ENCODE measurements at places on chromosomes 13 and 19.

- H3K27me3 ChIP-seq, result no peaks in the 10 kb centered on the region
- DNase-seq, result no peak
- no peak overlapping the region for H3K4me3 ChIP-seq
- H3K36me3 ChIP-seq, result no peaks in the 10 kb centered on the region
- no peak overlapping the region for H3K27ac ChIP-seq
Observed at GRCh38 chr13:102589301-102589822, 7.4 kb upstream of the TPP2 start.

DNA sequence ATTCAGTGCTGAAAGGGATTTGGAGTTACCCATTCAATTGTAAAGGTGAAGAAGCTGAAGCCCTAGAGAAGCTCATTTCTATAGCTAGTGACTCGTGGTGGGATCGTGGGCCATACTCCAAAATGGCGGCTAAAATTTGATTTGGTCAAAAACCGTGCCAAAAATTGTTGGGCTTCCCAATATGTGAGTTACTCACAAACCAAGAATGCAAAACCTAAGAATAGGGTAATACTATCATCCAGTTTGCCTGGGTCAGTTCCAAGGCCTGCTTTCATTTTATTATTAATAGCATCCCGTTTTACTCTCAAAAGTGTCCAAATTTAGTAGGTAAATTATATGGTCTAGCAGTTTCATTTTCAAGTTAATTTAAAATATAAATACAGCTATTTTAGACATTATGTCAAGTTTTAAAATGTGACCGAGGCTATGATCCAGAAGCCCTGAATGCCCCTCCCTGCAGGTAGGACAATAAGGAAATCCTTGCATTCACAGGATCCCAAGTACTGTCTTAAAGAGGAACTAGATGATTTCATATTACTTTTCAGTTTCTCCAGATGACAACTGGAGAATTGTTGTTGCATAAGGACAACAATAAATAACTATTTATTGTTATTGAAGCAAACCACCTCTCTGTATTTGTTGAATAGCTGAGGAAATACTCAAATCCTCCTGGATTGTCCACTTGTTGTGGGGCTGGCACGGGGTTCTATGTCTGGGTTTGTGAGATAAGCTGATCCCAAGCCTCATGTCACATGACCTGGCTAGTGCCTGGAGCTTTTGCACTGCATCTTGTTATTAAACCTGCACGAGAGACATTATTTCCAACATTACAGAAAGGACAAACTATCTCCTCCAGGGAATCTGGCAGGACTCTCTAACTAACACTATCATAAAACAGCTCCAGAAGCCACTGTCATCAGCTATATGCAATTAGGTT, 11.6 kb upstream of the RAP2A start:
- no peaks in the 10 kb centered on the region for H3K4me1 ChIP-seq

- H3K4me3 ChIP-seq, result no peak overlapping the region
- H3K27me3 ChIP-seq, result no peaks in the 10 kb centered on the region
- H3K4me1 ChIP-seq, result no peaks in the 10 kb centered on the region
- no peaks in the 10 kb centered on the region for H3K36me3 ChIP-seq
- DNase-seq, result no peak
Observed at GRCh38 chr13:33471204-33471603, 185.6 kb upstream of the STARD13 start.

DNA sequence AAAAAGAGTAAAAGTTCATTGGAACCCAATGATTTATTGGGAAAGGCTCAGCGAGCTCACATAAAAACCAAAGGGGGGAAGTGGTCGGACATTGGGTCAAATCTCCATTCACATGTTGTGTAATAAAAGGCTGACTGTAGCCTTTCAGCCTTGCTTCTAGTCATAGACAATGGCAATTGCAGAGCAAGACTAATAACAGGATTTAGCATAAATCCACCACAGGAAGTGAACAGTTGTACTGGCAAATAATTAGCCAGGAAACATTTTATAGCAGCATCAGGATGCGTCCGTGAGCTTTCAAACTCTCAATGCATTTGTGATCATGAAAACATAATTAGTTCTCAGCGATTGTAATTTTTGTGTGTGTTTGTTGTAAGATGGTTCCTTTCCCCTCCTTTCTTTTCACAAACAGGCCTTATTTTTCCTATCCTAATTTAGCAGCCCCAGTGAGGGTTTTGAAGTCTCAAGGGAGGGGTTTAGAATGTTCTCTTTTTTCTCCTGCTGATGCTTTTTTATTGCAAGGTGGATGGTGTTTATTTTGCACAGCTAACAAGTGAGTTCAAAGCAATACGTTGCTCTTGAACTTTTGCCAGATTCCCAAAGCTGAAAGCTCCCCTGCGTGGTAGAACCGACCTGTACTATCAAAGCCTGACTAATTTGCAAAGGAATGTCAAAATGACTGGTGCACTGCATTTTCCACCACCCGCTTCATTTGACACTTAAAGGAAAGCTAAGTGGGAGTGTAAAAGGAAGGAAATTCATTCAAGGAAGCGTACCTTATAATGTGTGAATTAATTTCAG, 105.6 kb downstream of the SPRY2 start:
- H3K4me3 ChIP-seq, result no peak overlapping the region
- no peaks in the 10 kb centered on the region for H3K36me3 ChIP-seq
- no peak for DNase-seq
- no peaks in the 10 kb centered on the region for H3K27me3 ChIP-seq

DNA sequence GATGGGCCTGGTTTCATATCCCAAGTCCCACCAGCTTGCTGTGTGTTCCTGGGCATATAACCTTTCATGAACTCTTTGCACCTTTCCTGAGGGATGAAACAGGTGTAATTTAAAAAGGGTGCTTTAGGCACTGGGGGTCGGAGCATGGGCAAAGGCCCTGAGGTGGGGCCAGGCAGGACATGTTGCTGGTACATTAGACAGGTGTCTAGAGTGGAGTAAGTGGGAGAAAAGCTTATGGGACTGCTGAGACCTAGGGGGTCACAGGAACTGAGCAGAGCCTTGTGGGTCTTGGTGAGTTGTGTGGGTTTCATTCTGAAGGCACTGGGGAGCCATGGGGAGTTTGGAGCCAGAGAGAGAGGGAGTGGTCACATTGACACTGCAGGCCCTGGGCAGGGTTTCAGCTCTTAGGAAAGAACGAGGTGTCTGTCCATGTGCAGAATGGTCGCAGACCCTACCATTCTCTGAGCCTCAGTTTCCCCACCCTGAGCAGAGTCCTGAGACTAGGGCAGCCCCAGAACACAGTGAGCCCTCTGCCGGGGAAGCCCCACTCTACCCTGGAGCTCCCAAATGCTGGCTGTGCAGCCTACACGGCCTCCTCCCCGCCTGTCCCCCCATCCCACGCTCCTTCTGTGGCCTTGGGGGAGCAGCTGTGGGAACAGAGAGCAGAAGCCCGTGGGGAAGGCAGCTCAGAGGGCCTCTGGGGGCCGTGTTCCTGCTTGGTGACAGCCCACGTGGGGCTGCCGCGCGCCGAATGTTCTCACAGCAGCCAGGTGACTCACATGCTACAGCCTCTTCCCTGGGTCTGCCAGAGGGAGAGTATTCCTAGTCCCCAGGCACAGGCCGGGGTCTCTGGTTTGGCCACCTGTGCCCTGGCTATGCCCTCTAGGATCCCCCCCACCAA, 7.3 kb upstream of the HOMER3 start:
- no peak overlapping the region for H3K27ac ChIP-seq
- DNase-seq, result no peak
- no peak overlapping the region for H3K4me3 ChIP-seq
- no peaks in the 10 kb centered on the region for H3K27me3 ChIP-seq

DNA sequence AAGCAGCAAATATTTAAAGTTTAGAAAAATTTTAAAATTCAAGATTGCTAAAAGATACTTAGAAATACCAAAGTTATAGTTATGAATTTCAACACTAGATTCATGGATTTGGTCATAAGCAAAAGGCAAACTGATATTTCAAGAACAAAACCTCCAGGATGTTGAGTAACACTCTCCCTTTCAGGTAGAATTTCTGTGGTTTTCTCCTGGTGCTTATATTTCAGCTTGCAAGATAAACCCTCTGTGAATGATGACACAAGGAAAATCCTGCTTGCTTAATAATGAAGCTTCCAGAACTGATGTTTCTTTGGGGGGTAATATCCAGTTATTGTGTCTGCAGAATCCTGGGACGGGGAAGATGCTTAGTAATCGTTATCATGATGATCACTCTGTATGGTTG, 320.3 kb upstream of the EDNRB start:
- H3K4me1 ChIP-seq, result no peaks in the 10 kb centered on the region
- no peak for DNase-seq
- no peak overlapping the region for H3K4me3 ChIP-seq
- H3K36me3 ChIP-seq, result no peaks in the 10 kb centered on the region
- no peaks in the 10 kb centered on the region for H3K27me3 ChIP-seq
- H3K27ac ChIP-seq, result peak overlapping the region; percentile 7

DNA sequence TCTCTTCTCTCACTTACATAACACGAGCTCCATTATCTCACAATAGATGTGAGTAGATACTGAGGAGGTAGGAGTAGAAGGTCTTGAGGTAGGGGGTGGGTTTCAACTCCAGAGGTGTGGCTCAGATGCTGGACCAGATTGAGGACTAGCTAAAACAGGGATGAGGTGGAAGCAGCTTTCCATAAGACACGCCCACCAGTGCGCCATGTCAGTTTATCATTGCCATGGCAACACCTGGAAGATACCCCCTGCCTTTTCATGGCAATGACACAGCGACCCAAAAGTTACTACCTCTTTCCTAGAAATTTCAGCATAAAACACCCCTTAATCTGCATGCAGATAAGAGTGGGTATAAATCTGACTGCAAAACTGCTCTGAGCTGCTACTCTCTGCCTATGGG, 44.1 kb downstream of the KCTD15 start:
- H3K4me1 ChIP-seq, result no peaks in the 10 kb centered on the region

- H3K4me3 ChIP-seq, result no peak overlapping the region
- DNase-seq, result no peak
- no peaks in the 10 kb centered on the region for H3K36me3 ChIP-seq
- no peaks in the 10 kb centered on the region for H3K27me3 ChIP-seq
- no peak overlapping the region for H3K27ac ChIP-seq
- H3K4me1 ChIP-seq, result peaks cover 3% of the 10 kb centered on the region
Observed at GRCh38 chr13:49597043-49597641, 11.8 kb upstream of the RCBTB1 start.

DNA sequence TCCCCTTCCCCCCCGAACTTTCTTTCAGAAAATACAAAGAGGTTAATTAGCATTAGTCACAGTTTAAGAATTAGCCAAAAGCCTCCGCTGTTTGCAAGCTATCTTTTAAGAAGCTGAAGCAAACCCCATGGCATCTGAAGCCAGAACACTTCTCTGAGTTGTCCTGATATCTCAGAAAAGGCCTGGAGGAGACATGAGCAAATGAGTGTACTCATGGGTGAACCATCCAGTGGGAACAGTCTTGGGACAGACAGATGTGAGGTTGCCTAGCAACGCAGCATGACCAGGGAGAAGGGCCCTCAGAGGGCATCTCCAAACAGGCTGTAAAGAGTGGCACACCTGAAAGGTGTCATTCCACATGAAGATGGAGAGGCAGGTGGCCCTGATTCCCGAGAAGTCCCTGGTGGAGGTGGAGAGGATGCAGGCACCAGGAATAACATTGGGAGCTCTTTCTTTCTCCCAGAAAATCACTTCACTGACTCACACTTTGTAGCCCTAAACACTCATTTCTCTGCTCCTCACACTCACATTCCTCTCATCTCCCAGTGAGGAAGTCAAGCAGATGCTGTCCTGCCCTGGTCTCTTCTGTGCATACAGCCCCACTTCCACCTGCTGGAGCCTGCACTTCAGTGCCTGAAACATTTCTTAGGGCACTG, 87.0 kb upstream of the TSHZ3 start:
- H3K27me3 ChIP-seq, result no peaks in the 10 kb centered on the region
- H3K4me3 ChIP-seq, result no peak overlapping the region
- H3K36me3 ChIP-seq, result no peaks in the 10 kb centered on the region
- no peak for DNase-seq
- no peak overlapping the region for H3K27ac ChIP-seq

GRCh38 chr19:29517946-29518345, 7.8 kb upstream of the VSTM2B start:
- H3K27me3 ChIP-seq, result peaks cover 47% of the 10 kb centered on the region
- no peak overlapping the region for H3K27ac ChIP-seq
- H3K4me1 ChIP-seq, result no peaks in the 10 kb centered on the region
- no peaks in the 10 kb centered on the region for H3K36me3 ChIP-seq
- H3K4me3 ChIP-seq, result no peak overlapping the region

DNA sequence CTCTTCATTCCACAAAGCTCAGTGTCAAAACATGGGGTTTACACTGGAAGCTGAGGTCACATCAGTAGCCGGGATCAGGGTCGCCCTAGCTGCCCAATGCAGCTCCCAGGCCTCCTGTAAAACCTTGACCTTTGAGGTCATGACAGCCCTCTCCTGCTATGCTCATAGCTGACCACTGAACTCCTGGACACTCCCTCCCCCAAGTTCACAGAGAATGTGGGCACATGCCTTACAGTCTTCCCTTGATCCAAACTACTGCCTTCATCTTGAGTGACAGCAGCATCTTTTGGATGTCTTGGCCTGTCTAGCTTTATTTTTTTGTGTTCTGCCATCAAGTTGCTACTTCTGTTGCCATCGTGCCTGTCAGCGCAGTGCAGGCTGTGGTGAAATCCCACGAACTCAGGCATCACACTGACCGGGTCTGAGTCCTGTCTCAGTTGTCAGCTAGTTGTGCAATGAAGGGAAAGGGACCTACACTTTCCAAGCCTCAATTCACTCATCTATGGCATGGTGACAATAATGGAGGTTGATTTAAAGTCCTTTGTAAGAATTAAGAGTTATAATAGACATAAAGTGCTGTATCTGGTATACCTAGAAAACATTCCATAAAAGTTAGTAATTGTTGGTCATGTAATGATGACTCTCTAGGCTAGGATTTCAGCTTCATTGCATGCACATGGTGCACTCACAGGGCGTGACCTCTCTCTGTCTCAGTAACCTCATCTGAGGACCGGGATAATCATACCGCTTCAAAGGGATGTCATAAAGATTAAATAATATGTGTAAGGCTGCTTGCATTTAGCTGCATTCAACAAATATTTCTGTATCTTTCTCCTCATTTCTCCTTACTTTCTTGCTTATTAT, 16.4 kb upstream of the ALOX5AP start:
- H3K27me3 ChIP-seq, result no peaks in the 10 kb centered on the region
- no peaks in the 10 kb centered on the region for H3K36me3 ChIP-seq
- H3K4me3 ChIP-seq, result no peak overlapping the region
- DNase-seq, result no peak
- H3K27ac ChIP-seq, result no peak overlapping the region

- no peak overlapping the region for H3K4me3 ChIP-seq
- H3K27me3 ChIP-seq, result no peaks in the 10 kb centered on the region
- no peak for DNase-seq
- peaks cover 6% of the 10 kb centered on the region for H3K4me1 ChIP-seq
Observed at GRCh38 chr13:98187155-98187964, 10.3 kb upstream of the RNF113B start.

Measured in endodermal cell (in vitro differentiated cells).